ENCODE measurements at places on chromosomes 11 and 22.

- DNase-seq: no peak
These were observed 7.8 kb upstream of the ACCS start for GRCh38 chr11:44058275-44058674.

- no peak for DNase-seq
These were observed 90.9 kb upstream of the LINC01488 start for GRCh38 chr11:69390561-69390960.

DNA sequence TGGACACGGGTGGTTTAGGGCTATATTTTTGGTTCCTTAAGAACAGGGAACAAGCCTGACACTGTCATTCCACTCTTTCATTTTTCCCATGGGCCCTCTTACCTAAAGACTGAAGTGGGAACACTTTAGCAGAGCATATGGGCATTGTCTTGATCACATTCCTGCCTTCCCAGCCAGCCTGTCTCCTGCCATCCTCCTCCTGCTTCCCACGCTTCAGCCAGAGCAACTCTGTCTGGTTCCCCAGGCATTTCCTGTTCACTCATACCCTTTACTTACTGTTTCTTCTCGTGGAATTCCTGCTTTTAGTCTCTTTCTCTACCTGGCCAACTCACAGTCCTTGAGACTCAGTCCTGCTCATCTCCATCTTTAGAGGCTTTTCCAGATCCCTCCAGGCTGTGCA lies 22.8 kb downstream of the MRPL16 start:
- no peak for DNase-seq

- DNase-seq: no peak
These were observed 1.7 kb downstream of the ADAMTS15 start for GRCh38 chr11:130449996-130450769.

DNA sequence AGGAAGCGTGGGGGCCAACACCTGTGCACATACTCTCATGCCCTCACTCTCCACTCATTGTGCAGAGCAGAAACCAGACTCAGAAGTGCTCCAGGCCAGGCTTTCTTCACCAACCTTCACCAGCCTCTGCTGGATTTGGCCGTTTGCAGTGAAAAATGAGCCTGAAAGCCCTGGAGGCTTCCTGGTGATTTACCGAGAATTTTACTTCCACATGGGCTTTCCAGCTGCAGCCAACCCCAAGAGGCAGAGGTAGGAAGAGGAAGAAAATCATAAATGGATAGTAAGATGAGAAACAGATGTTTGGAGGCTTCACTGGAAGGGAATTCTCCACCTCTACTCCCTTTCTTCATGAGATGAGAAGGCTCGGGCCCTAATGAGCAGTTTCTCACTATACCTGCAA lies 155.4 kb downstream of the ETS1 start:
- DNase-seq: no peak

- DNase-seq: no peak
These were observed 27.3 kb downstream of the MARK2 start for GRCh38 chr11:63866211-63866610.

DNA sequence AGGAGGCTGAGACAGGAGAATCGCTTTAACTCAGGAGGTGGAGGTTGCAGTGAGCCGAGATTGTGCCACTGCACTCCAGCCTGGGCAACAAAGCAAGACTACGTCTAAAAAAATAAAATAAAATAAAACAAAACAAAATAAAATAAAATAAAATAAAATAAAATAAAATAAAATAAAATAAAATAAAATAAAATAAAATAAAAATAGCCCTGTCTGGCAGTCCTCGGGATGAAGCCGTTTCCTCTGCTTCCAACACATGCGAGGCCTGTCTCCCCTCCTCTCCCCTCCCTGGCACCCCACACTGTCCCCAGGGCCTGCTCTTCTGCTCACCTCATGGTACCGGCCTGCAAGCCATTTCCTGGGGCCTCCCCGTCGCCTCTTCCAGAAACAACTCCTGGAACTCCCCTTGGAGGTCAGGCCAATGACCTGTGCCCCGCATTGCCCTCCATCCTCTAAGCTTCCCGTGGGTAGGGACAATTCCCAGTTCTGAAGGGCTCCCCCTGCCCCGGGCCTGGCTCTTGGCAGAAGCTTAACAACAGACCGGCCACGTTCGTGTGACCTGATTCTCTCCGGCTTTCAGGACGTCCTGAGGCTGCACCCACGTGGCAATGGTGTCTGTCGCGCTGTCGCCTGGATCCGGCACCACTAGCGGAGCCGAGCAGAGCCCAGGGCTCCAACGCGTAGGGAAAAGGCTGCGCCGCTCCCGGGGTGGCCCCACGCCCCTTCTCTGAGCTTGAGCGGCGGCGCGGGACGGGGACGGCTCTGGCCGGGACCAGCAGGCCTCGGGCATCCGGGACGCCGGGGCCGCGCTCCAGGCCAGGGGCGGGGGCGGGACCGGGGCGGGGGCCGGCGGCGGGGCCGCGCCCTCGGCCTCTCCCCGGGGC lies 456 bp upstream of the PARVB start:
- DNase-seq: no peak

- DNase-seq: no peak
These were observed 509.9 kb upstream of the B3GAT1 start for GRCh38 chr11:134921938-134922337.

DNA sequence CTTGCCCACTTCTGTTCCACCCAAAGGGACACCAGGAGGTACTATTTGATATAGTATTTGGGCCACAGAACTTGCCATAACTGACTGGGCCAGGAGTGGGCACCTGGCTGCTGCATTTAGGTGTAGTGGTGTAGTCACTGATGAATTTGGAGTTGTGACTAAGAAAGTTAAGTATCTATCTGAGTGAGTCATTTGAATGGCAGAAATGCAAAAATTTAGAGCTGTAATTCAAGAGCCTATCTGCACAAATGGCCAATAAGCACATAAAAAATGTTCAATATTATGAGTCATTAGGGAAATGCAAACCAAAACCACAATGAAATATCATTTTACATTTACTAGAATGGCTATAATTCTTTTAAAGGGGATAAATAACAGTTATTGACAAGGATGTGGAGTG lies 14.7 kb downstream of the GLYATL2 start:
- no peak for DNase-seq

GRCh38 chr11:118957549-118957948 lies 1.5 kb downstream of the UPK2 start:
- no peak for DNase-seq

DNA sequence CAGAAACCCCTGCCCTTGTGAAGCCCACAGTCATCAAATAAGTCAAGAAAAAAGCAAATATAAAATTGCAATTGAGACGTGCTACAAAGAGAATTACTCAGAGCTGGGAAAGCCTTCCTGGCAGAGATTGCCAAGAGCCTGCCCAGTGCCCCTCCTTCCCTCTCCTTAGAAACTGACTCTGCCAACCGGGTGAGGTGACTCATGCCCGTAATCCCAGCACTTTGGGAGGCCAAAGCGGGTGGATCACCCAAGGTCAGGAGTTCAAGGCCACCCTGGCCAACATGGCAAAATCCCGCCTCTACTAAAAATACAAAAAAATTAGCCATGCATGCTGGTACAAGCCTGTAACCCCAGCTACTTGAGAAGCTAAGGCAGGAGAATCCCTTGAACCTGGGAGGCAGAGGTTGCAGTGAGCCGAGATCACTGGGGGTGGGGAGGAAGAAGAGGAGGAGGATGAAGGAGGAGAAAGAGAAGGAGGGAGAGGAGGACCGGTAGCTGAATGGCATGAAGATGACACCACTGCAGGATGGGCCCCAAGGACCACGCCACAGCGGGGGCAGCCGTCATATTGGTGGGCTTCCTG lies 76.1 kb upstream of the RTL6 start:
- DNase-seq: no peak

Data from hippocampal formation (tissue), 2 donors.